Right cardiac atrium (tissue), 5 donors: ENCODE measurements at places on chromosomes 2 and 18. TPM values are rescaled to one million over a fixed set of nuclear protein-coding genes. Genes with fewer than 3 reads are reported as not detected.

Gene FAM124B
- 0.44 TPM for total RNA-seq

Gene TTN
- 2,179 TPM for total RNA-seq

Gene DNER
- total RNA-seq = 27.2 TPM

DNA sequence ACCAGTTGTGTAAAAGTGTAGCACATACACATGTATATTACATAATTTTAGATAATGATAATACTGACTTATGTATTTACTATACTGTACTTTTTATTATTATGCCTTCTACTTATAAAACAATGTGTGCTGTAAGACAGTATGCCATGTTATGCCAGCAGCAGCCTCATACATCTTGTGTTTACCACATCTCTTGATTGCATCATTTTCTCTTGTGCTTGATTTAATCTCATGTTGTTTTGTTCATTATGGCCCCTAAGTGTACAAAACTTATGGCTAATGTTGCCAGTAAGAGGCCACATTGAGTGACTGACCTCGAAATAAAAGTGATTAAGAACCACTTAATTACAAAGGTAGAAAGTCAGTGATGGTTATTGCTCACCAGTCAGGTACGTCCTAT is 128.0 kb upstream of the SP5 start:
- DNase-seq = no peak

GRCh38 chr2:60499651-60500265 is 53.7 kb downstream of the BCL11A start:
- no peak for DNase-seq

GRCh38 chr2:183193904-183194303 is 69.7 kb downstream of the NUP35 start:
- no peak for DNase-seq

DNA sequence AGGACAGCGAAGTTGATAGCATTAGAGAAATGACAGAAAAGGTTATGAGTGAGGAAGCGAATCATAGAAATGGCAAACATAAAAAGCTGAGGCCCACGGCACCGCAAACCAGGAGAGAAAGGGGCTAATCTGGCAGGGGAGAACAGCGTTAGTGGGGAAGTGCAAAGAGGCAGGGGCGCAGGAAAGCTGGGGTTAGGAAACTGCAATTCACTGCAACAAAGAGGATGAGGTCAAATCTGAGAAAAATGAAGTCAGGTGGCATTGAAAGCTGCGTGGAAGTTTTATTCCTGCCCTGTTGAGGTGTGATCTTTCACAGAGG is 653 bp upstream of the ABI2 start:
- no peak for DNase-seq
